ENCODE measurements at places on chromosomes 6 and 20.

GRCh38 chr20:41483553-41483930 lies 116.9 kb upstream of the EMILIN3 start:
- no peak for DNase-seq

- no peak for DNase-seq
These were observed 737.4 kb downstream of the KIF16B start for GRCh38 chr20:15835811-15836210.

DNA sequence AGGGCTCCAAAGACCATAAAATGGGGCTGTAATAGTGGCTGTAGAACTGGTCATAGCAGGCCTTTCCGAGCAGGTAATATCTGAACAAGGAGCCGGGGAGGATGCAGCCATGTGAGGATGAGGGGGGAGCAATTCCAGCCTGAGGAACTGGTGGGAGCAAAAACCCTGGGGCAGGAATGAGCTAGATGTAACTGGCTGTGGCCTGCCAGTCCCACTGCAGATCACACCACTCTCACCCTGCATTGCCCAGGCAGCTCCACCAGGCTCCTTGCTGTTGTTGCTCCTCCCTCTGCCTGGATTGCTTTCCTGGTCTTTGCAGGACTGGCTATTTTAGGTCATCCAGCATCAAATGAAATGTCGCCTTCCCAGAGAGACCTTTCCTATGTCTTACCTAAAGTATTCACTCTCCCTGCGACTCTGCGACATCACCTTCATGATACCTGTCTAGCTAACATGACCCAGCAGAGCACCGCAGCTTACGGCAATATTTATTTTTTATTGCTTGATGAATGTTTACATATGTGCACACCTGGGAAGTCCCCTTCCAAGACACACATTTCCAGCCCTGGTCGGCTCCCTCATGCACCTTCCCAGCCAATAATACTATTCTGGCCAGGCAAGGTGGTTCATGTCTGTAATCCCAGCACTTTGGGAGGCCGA lies 2.4 kb upstream of the ZFP64 start:
- DNase-seq, result no peak

DNA sequence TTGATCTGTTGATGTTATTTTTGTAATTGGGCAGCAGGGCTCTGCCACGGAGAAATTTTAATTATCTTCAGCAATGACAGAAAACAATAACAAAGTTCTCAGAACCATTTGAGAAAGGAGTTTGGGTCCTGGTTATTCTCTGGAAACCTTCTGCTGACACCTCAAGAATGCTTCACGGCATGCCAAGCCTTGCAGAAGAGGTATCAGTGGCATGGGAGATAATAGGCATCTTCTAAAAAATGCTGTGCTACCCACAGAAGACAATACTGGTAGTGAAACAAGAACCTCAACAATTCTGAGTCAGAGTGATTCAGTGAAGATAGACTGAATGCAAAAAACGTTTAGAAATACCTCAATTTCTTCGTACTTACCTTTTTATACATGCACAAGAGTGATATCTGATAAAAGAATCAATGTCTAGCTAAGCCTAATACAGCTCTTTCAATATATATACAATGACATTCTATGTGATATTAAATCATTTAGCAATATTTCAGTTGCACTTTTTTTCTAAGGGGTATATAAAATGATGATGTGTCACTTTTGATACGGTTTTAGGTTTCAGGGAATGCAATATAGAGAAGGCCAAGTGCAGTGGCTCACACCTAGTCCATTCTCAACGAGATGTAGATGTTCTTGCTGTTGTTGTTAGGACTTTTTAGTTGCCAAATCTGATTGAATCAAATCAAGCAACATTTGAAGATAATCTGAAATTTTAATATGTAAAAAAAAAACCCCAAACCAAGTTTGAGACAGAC lies 110.4 kb upstream of the COL21A1 start:
- no peak for DNase-seq

DNA sequence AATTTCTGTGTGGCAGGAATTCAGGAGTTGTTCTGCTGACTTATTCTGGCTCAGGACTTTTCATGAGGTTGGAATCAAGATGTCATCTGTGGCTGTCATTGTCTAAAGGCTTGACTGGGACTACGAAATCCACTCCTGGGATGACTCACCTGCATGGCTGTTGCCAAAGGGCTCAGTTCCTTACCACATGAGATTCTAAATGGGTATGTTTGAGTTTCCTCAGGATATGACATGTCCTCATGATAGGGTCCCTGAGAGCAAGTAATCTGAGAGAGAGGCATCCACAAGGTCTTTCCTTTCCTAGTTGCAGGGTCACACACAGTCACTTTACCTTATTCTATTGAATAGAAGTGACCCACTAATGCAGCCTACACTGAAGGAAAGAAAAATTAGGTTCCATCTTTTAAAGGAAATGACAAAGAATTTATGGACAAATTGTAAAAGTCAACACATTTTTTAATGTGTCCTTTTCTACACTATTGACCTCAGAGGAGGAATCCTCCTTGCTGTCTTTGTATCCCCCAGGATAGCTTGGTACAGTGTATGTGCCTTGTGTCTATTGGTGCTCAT lies 1025.0 kb upstream of the GJE1 start:
- DNase-seq, result no peak
